ENCODE measurements at places on chromosomes 16 and 17. TPM values are rescaled to one million over a fixed set of nuclear protein-coding genes. Genes with fewer than 3 reads are reported as not detected.

The WDR45B gene
- polyA plus RNA-seq, result 36.8 TPM

The TOP2A gene
- not detected for polyA plus RNA-seq

The PFN1 gene
- 1,617 TPM for polyA plus RNA-seq

The CACNA1G gene
- polyA plus RNA-seq, result not detected

The FOXL1 gene
- not detected for polyA plus RNA-seq

The RNF157 gene
- 17.3 TPM for polyA plus RNA-seq

The MYH13 gene
- polyA plus RNA-seq, result not detected

The PPP1R27 gene
- 0.13 TPM for polyA plus RNA-seq

The TP53TG3C gene
- polyA plus RNA-seq, result not detected

All from naive thymus-derived CD4-positive, alpha-beta T cell (primary cell).